Thoracic aorta (tissue), 2 donors: ENCODE measurements at places on chromosomes 1 and 21. TPM values are rescaled to one million over a fixed set of nuclear protein-coding genes. Genes with fewer than 3 reads are reported as not detected.

The HORMAD1 gene
- not detected for total RNA-seq

The LEFTY1 gene
- total RNA-seq, result not detected

The KRTAP19-1 gene
- total RNA-seq, result not detected

The SLAMF9 gene
- total RNA-seq, result not detected

The TCHHL1 gene
- total RNA-seq, result not detected

The SNRPE gene
- total RNA-seq, result 16.8 TPM

The PEAR1 gene
- total RNA-seq, result 34.9 TPM

The C1orf87 gene
- 3.5 TPM for total RNA-seq

The EFNA4 gene
- 1.9 TPM for total RNA-seq

DNA sequence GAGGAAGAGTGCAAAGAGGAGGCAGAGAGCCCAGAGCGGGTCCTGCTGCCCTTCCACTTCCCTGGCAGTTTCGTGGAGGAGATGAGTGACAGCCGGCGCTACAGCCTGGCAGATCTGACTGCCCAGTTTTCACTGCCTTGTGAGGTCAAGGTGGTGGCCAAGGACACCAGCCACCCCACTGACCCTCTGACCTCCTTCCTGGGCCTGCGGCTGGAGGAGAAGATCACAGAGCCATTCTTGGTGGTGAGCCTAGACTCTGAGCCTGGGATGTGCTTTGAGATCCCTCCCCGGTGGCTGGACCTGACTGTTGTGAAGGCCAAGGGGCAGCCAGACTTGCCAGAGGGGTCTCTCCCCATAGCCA, 10.2 kb downstream of the THEMIS2 start:
- DNase-seq, result no peak

DNA sequence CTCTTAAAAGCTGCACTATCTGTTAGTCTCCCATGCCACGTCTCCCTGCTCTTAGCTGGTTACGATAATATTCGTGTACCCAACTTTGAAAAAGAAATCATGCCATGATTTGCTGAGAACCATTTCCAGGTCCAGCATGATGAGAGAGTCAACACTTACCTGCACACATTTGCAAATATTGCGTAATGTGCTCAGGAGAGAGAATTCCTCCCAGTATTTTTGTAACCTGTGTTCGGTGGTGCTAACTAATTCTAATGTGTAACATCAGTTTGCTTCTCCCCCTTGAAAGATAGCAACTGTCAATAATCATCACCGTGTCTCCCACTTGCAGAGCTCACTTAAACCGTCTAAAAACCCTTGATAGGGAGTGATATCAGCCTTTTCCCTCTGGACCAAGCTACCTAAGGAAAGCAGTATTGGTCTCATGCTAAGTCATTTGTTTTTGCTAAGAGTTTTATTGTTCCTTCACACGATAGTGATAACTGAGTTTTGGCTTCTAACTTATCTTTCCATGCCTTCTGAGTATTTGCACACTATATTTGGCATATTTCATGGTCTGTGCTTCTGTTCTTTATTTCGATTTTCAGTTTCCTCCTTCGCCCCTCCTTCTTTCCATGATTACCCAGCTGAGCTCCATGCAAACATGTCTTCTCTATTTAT, 61.1 kb upstream of the IRF2BP2 start:
- no peak for DNase-seq

- DNase-seq, result no peak
Observed at GRCh38 chr1:205746757-205747412, 3.1 kb downstream of the NUCKS1 start.

GRCh38 chr1:89873288-89873687, 52.5 kb downstream of the LRRC8D start:
- no peak for DNase-seq

- DNase-seq, result no peak
Observed at GRCh38 chr1:61237659-61238358, 155.4 kb downstream of the NFIA start.

GRCh38 chr1:41022424-41022823, 899 bp upstream of the SLFNL1 start:
- no peak for DNase-seq

GRCh38 chr21:25569084-25569483, 38.2 kb downstream of the MRPL39 start:
- DNase-seq, result no peak

DNA sequence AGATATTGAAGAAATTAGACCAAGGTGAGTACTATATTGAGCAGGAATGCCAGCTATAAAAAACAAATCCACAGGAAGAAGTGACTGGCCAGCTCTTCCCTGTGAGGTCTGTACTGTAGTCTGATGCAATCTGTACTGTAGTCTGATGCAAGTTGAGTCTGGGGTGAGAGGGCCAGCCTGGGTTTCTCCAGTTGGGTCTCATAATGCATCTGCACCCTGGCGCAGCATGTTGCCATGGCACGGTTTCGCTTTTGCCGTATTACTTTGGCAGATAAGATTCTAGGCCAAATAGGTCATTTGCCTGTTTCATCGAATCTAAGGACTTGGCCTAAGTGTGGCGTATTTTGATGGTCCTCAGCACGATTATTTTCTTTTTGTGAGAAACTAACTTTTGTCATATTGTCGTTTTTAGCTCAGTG, 24.4 kb upstream of the PGD start:
- DNase-seq, result no peak

DNA sequence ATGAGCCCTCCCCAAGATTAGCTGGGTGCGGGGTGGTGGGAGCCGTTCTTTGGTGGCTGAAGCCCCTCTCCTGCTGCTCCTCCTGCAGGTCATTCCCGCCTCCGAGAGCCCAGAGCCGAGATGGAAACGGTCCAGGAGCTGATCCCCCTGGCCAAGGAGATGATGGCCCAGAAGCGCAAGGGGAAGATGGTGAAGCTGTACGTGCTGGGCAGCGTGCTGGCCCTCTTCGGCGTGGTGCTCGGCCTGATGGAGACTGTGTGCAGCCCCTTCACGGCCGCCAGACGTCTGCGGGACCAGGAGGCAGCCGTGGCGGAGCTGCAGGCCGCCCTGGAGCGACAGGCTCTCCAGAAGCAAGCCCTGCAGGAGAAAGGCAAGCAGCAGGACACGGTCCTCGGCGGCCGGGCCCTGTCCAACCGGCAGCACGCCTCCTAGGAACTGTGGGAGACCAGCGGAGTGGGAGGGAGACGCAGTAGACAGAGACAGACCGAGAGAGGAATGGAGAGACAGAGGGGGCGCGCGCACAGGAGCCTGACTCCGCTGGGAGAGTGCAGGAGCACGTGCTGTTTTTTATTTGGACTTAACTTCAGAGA, 448 bp downstream of the G0S2 start:
- no peak for DNase-seq

DNA sequence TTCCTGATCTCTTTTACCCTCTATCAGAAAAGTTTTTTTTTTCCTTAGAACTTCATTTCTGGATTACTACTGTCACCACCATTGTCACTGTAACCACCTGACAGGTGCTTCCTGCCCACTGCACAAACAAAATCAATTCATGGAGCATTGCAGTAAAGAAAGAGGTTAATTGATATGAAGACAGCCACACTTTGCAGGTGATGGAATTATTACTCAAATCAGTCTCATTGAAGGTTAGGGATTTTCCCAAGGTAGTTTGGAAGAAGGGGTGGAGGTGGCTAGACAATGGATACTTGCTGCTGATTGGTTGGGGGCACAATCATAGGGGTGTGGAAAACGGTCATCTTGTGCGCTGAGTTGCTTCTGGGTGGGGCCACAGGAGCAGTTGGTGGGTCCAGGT, 230.8 kb upstream of the CACYBP start:
- no peak for DNase-seq

- DNase-seq, result no peak
Observed at GRCh38 chr1:161046605-161047228, 940 bp upstream of the USF1 start.

- DNase-seq, result no peak
Observed at GRCh38 chr1:58739856-58740466, 40.1 kb upstream of the MYSM1 start.

GRCh38 chr1:147558045-147558444, 16.7 kb downstream of the BCL9 start:
- DNase-seq, result no peak

DNA sequence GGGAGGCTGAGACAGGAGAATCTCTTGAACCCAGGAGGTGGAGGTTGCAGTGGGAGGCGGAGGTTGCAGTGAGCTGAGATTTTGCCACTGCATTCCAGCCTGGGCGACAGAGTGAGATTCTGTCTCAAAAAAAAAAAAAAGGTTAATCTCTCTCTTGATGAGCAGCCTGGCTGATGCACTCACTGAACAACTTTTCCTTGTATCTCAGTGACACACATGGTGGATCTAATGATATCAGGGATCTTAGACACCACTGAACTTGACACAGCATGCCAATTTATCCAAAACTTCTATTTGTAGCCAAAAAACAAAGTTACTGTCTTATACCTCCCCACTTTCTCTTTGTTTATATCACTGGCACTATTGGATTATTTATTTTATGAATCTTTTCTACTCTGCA, 16.2 kb downstream of the RHBDL2 start:
- DNase-seq, result no peak

DNA sequence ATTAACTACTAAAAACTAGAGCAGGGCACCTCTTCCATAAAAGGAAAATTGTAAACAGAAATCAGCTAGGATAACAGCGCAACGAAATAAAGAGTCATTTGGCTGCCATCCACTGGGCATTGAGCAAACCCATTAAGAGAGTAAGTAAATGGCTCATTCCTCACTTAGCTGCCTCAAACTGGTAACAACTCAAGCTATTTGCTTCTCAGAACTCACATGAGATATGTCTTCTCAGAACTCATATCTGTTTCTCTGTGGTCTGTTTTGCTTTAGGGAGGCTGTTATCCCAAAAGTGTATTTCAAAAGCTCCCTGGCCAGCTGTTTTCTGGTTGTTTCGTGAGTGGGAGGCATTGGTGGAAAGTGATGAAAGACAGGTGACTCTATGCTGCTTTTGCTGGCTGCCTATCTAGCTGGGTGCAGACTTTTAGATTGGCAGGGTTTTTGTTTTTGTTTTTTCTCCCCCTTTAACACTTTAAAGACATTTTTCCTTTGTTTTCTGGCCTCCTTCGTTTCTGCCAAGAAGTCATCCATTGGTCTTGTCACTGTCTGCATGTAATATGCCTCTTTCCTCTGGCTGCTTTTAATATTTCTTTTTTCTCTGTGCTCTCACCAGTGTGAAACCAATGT, 269.2 kb upstream of the RGS18 start:
- no peak for DNase-seq

DNA sequence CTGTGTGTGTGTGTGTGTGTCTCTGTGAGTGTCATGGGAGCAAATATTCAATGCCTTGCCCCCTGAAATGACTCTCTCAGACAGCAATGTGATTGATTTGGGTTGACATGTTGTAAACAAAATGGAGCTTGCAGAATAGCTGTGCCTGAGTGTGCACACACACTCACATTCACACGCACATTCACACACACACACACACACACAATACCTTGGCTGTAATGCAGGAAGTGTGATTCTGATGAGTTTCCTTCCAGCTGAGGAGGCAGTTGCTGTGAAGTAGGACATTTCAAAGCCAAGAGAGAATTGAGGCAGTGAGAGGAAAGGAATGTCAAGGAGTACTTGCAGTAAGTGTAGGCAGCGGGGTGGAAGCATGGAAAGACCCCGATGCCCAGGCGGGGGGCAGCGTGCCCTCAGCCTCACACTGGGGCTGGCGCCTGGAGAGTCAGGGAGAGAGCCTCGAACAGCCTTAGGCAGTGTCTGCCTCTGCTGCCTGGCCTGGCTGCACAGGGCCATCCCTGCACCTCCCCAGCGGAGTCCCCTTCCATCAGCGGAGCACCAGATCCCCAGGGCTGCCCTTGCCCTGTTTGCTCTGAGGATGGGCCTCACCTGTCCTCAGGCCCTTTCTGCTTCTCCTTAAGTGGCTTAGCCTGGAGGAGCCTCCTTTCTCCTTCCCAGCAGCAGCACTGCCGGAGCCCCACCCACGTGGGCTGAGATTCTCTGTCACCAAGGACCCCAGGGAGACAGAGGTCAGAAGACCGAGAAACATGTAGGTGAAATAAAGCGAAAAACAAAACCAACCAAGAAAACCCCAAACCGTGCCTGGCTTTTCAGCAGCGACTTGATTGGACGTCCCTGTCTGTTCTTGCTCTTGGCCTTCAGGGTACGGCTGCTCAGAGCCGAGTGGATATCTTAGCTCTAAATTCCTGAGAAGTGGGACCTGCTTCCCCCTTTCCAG, 9.2 kb downstream of the VASH2 start:
- DNase-seq, result no peak
